Heart right ventricle (tissue), 16 donors: ENCODE measurements at places on chromosomes 16 and 17. TPM values are rescaled to one million over a fixed set of nuclear protein-coding genes. Genes with fewer than 3 reads are reported as not detected.

Gene TBC1D26
- not detected for total RNA-seq

Gene TLCD3B
- total RNA-seq = not detected

Gene MYH1
- total RNA-seq = not detected

Gene CD300LG
- 21.9 TPM for total RNA-seq

Gene GLIS2
- total RNA-seq = 16.9 TPM

Gene ZNF598
- total RNA-seq = 13.8 TPM

Gene GRB7
- 3.5 TPM for total RNA-seq

Gene OR1A1
- not detected for total RNA-seq

Gene USP6
- 0.05 TPM for total RNA-seq

Gene AARS1
- total RNA-seq = 73.1 TPM

Gene NPW
- total RNA-seq = not detected

Gene CDK5R1
- 1.8 TPM for total RNA-seq

Gene RNF157
- total RNA-seq = 2.4 TPM
